ENCODE measurements at places on chromosomes 1 and 21. TPM values are rescaled to one million over a fixed set of nuclear protein-coding genes. Genes with fewer than 3 reads are reported as not detected.

PRAMEF18 gene
- not detected for total RNA-seq

CYP4X1 gene
- total RNA-seq: not detected

NHLH1 gene
- total RNA-seq: not detected

VTCN1 gene
- total RNA-seq: not detected

SLC26A9 gene
- total RNA-seq: not detected

CCDC27 gene
- total RNA-seq: not detected

PCP4 gene
- not detected for total RNA-seq

Data from mononuclear cell (primary cell).